ENCODE measurements at places on chromosomes 2 and 18. TPM values are rescaled to one million over a fixed set of nuclear protein-coding genes. Genes with fewer than 3 reads are reported as not detected.

DNA sequence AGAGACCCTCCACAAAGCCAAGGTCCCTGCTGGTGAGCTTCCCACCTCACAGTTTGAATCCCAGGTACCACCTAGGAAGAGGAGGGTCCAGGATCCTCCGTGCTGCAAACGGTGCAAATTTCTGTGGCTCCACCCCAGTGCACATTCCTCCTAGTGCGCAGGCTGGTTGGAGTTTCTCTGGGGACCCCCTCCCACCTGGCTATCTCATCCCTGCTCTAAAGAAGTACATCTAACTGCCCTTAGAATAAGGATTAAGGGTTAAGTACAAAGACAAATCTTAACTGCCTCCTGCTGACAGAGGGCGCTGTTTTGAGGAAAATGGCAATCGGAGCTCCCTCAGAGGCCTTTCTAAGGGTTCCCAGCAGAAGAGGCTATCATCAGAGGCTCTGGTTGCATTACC lies 109.6 kb upstream of the FSIP2 start:
- peak; percentile 23 for DNase-seq

GRCh38 chr18:74598350-74599001 lies 806 bp downstream of the ZNF407 start:
- peak; percentile 61 for DNase-seq

DNA sequence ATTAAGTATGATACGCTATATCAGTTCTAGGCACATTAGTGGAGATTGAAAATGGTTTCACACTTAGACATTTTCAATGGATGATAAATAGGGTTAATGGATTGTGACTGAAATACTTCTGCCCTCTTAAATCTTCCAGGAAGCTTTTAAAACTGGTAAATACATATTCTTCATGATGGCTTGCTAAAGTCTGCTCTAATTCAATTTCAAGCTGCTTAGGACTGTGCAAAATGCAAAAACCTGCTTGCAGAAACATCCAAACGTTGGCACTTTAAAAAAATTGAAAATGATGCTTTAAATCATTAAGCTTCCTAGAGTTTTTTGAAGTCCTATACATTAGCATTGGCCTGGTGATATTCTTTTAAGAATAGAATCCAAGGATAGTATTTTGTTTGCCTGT lies 214.8 kb upstream of the FSHR start:
- no peak for DNase-seq

DNA sequence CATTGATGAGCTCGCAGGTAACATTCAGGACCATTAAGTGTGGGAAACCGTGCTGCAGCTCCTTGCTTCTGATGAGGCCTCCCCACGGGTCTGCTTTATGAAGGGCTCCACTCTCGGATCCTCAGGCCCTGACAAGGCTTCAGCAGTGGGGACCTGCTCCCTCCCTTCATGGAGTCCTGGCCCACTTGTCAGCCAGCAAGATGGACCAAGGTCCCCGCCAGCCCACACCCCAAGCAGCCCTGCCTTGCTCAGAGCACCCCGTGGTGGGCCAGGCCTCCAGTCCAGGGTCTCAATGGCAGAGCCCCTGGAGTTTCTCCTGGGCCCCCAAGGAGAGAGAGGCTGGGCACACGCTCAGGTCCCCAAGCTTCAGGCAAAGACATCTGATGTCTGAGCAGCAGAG lies 41.5 kb downstream of the CROCC2 start:
- no peak for DNase-seq

GRCh38 chr2:207283356-207283755 lies 117.6 kb upstream of the KLF7 start:
- DNase-seq = no peak

- DNase-seq = peak; percentile 34
Measured at GRCh38 chr2:230974096-230974913, 21.6 kb upstream of the SPATA3 start.

DNA sequence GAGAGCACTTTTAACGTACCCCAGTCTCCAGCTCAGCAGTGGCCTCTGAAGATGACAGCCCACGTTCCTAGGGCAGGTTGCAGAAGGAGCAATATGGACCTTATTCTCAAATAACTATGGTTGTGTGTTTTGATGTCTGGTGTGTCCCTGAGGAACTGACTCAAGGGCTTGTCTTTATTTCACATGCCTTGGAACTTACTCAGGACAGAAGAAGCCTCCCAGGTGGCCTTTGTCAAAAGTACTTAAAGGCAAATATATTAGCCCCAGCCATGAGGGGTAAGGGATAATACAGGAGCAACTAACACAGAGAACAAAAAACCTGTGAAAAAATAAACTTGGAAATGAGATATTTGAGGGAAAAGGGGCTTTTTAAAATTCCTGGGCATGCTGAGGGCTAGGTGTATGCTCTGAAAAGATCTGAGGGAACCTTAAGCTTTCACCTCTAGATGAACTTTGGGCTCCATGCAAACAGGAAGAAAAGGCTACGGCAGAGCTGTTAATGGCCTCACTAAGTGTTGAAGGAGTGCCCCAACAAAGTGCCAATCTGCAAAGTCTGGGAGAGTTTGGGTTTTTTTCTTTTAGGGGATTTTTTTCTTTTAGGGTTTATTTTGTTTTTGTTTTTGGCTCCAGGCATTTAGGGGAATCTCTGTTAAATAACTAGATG lies 40.3 kb downstream of the SRBD1 start:
- DNase-seq = no peak

GRCh38 chr2:12616456-12617156 lies 100.1 kb upstream of the TRIB2 start:
- DNase-seq = no peak

- no peak for DNase-seq
Measured at GRCh38 chr2:133122529-133122928, 445.7 kb downstream of the NCKAP5 start.

DNA sequence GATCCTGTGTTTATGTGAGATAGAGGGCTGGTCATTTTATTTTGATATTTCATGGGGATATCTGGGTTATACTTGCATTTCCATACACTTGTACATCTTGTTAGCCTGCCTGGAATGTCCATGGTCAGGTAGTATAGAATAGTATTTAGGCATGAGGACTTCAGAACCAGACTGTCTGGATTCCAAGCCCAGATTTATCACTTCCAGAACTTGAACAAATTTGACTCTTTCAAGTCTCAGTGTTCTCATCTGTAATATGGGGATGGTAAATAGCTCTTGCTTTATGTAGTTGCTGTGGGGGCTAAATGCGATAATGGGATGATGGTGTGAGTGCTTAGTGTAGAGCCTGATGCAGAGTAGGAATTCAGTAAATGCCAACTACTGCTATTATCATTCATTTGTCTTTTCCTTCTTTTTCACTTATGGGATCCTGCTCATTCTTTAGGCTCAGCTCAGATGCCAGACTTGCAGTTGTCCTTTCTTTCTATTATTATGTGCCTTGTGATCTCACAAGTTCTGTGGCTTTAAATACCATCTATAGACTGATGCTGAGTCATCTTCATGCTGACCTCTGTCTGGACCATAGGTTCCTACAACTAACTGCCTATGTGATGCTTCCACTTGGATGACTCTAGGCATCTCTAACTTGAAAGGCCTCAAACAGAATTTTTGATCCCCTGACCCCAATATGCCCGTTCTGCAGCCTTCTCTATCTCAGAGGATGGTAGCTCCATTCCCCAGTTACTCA lies 67.4 kb downstream of the POLE4 start:
- no peak for DNase-seq

Gene TDRD15
- total RNA-seq = not detected

Gene PLCL1
- total RNA-seq = 3.0 TPM

Gene ACOXL
- 0.82 TPM for total RNA-seq

Gene TNS1
- total RNA-seq = 27.8 TPM

Gene IL36A
- not detected for total RNA-seq

Gene ANO7
- total RNA-seq = 75.4 TPM

Data from left colon (tissue), 2 donors.